ENCODE measurements at places on chromosomes 2 and 18.

DNA sequence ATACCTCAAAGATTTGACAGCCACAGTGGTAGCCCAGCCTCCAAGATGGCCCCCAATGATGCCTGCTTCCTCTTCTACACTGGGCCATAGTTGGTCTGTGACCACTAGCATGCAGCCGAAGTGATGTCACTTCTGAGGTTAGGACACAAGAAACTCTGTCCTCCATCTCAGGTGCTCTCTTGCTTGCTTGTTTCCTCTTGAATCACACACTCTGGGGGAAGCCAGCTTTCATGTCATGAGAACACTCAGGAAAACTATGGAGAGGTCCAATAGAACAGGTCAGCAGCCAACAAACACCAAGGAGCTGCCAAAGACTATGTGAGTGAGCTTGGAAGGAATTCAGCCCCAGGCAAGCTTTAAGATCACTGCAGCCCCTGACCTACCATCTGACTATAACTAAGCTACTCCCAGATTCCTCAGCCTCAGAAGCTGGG is 3.3 kb upstream of the ADAM17 start:
- no peak for DNase-seq

DNA sequence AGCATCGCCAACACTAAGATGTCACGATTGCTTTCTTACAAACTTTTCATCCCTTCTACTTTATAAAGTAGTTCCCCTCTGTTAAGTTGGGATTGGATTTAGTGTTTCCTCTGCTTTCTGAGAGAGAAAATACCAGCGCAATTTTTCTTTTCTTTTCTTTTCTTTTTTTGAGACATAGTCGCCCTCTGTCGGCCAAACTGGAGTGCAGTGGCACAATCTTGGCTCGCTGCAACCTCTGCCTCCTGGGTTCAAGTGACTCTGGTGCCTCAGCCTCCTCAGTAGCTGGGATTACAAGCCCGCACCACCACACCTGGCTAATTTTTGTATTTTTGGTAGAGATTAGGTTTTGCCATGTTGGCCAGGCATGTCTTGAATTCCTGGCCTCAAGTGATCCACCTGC is 9.0 kb downstream of the RELCH start:
- no peak for DNase-seq

DNA sequence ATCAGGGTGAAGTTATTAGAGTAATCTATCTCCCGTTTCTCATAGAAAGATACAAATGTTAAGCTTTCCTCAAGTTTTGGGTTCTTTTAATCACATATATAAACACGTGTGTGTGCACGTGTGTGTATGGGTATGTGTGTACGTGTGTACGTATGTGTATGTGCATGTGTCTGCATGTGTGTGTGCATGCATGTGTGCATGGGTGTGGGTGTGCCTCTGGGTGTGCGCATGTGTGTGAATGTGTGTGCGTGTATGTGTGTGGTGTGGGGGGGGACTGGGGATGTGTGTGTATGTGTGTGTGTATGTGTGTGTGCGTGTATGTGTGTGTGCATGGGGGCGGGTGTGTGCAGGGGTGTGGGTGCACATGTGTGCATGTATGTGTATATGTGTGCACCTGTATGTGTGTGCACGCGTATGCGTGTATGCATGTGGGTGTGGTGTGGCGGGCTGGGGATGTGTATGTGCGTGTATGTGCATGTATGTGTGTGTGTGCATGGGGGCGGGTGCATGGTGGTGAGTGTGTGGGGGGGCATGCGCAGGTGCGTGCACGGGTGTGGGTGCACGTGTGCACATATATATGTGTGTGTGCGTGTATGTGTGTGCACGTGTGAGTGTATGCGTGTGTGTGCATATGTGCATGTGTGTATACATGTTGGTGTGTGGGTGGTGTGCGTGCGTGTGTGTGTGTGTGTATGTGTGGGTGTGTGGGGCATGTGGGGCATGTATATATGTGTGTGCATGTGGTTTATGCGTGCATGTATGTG is 304.0 kb downstream of the MBD2 start:
- no peak for DNase-seq

DNA sequence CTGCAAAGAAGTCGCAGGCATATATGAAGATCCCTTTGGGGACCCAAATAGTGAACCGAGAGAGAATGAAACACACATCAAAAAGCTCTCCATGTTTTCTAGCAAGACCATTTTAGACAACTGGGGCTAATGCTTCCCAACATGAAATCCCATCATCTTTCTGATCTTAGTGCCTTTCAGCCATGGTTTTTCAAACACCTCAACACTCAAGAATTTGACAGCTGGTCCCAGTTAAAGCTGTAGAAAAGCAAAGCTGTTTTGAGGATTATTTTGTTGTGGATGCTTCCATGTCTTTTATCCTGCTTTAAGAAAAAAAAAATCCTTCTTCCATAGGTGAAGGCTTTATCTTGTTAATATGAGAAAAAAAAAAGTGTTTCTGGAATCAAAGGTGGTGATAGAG is 259.1 kb downstream of the STK39 start:
- DNase-seq: no peak

All from right forelimb (tissue), 1 donor.